Activated naive CD4-positive, alpha-beta T cell treated with anti-CD3 and anti-CD28 coated beads for 36 hours (primary cell): ENCODE measurements at places on chromosomes 6 and 20.

- DNase-seq: no peak
Observed at GRCh38 chr20:34861386-34862084, 11.1 kb downstream of the GGT7 start.

GRCh38 chr6:145278163-145278807 is 457.0 kb downstream of the EPM2A start:
- no peak for DNase-seq

DNA sequence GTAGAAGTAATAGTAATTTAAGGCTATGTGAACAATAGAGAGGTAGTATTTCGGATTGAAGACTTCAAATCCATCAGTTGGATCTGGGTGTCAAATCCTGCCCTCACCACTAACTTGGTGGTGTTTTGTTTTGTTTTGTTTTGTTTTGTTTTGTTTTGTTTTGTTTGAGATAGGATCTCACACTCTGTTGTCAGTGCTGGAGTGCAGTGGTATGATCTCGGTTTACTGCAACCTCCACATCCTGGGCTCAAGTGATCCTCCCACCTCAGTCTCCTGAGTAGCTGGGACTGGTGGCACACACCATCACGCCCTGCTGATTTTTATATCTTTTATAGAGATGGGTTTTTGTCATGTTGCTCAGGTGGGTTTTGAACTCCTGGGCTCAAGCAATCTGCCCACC is 129.4 kb upstream of the ZNF217 start:
- no peak for DNase-seq

GRCh38 chr6:21995318-21995717 is 301.5 kb downstream of the PRL start:
- DNase-seq: no peak

DNA sequence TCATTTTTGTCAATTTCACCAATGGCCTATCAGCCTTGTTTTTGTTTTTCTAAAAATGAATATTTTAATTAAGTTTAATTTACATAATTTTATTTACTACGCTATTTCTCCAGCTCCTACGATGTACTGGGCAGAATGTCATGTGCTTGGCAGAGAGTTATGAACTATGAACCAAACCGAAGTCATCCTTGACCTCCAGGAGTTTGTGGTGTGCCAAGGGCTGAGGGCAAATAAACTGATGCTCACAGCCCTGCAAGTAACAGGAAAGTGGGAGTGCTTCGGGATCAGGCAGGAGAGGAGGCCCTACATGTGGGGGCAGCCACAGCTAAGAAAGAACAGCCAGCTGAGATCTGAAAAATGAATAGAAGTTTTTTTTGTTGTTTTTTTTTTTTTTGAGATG is 38.6 kb downstream of the ZNF217 start:
- no peak for DNase-seq

GRCh38 chr20:18727032-18727508 is 86.5 kb upstream of the SCP2D1 start:
- no peak for DNase-seq

- DNase-seq: no peak
Observed at GRCh38 chr20:4691753-4692152, 30.0 kb upstream of the PRND start.

DNA sequence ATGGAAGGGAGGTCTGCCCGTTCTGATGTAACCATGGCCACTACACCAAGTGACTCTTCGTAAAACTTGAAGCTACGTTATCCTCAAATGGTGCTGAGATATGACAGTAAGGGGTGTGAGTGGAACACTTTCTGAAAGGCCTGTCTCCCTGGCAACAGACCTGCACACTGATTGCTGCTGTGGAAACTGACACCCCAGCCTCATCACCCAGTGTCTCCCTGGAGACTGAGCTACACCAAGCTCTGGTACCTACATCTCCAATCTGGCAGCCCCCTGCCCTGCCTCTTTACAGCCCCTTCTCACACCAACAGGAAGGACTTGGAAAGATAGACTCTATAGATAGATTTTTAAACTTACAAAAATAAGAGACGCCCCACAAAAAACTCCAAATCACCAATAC is 13.2 kb downstream of the PI16 start:
- no peak for DNase-seq

- no peak for DNase-seq
Observed at GRCh38 chr20:63754008-63754407, 14.4 kb downstream of the SLC2A4RG start.

- peak; percentile 74 for DNase-seq
Observed at GRCh38 chr6:109373762-109374161, 8.5 kb downstream of the CD164 start.
